Stimulated activated effector memory CD8-positive, alpha-beta T cell treated with anti-CD3 and anti-CD28 coated beads, Interleukin-12 subunit alpha, Interleukin-12 subunit beta, amount 100 ng/mL, for 72 hours (primary cell): ENCODE measurements at places on chromosomes 16 and 17.
A peak's percentile ranks its signal among the peaks of the same experiment; 100 is the strongest.

GRCh38 chr16:80809366-80809765 is 5.0 kb upstream of the CDYL2 start:
- DNase-seq, result no peak

- DNase-seq, result no peak
Observed at GRCh38 chr17:48731355-48731754, 2.8 kb upstream of the HOXB13 start.

DNA sequence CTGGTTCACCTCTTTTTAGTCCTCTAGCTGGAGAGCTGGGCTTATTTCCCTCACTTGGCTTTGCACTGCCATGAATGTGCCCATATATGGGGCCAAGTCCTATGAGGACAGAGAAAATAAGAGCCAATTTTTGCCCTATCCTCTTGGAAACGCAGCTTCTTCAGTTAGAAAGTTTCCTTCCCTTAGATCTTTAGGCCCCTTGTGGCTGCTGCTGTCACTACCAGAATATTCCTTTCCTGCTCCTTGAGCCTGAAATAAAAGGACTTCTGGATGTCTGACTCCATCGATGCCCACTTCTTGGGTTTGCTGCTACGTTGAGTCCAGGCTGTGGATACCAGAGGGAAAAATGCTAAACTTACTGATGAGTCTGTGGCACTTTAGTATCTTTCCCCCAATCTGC is 487.1 kb downstream of the GRIN2A start:
- DNase-seq, result no peak

- DNase-seq, result no peak
Observed at GRCh38 chr16:54363766-54364165, 77.2 kb upstream of the IRX3 start.

- peak; percentile 77 for DNase-seq
Observed at GRCh38 chr16:11224096-11224893, 31.7 kb downstream of the SOCS1 start.

GRCh38 chr17:78044280-78044835 is 84.2 kb downstream of the TMC6 start:
- no peak for DNase-seq

- DNase-seq, result no peak
Observed at GRCh38 chr16:16191493-16192167, 31.7 kb downstream of the ABCC6 start.

GRCh38 chr17:44558710-44559633 is 1.7 kb downstream of the FZD2 start:
- no peak for DNase-seq

- no peak for DNase-seq
Observed at GRCh38 chr17:1638171-1638590, 7.4 kb downstream of the SCARF1 start.

DNA sequence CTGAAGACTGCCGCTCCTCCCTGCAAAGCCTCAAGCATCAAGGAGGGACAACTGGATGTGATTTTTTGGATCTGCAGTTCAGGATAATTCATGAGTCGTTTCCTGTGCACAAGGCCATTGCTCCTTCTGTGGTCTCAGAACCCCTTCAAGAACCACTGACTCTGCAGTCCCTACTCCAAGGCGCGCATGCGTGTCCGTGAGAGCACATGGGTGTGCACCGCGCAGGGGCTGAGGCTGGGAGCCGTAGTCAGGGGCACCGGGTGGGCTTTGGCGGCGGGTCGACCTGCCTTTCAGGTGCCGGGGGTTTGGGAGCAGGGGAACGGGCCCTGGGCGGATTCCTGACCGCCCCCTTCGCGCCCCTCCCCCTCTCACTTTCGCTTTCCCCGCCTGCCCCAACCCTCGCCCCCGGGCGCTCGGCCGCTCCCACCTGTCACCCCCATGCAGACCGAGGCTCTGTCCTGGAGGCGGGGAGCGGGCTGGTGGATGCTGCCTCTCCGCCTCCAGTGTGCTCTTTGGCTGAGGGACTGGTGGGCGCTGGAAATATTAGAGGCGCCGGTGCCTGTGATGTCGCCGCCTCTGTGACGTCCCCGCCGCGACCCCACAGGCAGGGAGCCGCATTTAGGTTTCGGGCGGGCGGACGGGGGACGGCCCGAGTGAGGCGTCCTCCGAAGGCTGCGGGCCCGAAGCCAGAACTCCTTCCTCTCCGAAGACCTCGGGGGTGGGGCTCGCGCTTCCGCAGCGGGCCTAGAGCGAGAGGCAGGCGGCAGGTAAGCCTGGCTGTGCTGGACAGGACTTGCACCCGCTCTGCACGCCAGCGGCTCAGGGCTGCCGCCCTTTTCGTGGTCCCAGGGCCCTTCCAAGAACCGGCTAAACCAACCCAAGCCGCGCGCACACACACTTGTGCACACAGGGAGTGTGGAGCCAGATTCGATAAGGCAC is at the start of gene SPATA32:
TSS of gene SPATA32 (minus strand) at position 518 of the 939 bp plus-strand sequence. CDS start at position 440, 78 bp downstream.
- peak; percentile 79 for DNase-seq

DNA sequence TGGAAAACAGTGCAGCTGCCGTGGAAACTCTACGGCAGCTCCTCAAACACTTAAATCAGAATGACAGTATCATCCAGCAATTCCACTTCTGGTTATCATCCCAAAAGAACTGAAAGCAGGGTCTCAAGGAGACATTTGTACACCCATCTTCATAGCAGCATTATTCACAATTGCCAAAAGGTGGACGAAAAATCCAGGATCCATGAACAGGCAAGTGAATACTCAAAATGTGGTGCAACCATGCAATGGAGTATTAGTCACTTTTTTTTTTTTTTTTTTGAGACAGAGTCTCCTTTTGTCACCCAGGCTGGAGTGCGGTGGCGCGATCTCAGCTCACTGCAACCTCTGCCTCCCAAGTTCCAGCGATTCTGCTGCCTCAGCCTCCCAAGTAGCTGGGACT is 10.6 kb upstream of the AATK start:
- DNase-seq, result no peak

DNA sequence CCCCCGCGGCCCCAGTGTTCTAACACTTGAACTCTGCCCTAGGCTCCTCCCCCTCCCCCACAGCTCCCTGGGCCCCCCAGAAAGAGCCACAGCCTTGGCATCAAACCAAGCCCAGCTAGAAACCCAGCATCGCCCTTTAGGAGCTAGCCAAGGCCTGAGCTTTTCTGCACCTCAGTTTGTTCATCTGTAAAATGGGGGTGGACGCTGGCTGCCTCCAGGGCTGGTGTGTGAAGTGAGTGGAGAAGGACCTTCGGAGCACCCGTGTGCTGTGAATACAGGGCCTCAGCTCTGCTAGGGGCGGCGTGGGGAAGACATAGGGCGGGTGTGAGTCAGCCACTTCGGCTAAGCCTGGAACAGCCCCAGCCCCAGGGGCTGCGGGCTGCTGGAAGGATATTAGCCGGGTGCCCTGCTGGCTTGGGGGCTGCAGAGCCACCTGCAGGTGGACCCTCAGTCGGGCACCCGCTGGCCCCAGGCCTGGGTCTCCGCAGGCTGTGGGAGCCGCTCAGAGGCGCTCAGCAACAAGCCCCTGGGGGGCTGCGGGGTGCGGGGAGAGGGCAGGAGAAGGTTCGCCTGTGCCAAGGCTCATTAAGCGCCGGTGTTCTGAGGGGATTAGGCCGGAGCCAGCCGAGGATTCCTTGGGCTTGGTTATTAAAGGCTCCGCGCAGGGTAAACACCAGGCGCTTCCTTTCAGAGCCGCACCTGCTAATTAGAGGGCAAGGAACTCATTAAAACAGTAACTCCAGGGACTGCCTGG is 217.0 kb upstream of the CIBAR2 start:
- no peak for DNase-seq

DNA sequence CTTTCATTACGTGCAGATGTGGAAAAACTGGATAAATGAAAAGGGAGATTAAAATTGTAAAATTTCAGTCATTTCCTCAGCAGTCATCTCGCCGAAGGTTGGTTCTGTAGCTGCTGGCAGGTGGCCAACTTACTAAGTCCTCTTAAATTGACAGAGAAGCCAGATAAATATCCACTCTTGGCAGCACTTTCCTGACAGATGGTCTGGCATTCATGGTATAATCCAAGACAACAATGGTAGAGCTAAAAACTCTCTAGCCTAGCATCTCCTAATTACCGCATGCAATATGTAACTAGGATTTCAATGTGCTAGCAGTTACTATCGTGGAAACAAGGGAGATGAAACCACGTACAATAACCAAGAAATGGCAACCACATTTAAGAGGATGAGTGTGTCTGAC is 306.3 kb downstream of the CNTNAP4 start:
- DNase-seq, result no peak

DNA sequence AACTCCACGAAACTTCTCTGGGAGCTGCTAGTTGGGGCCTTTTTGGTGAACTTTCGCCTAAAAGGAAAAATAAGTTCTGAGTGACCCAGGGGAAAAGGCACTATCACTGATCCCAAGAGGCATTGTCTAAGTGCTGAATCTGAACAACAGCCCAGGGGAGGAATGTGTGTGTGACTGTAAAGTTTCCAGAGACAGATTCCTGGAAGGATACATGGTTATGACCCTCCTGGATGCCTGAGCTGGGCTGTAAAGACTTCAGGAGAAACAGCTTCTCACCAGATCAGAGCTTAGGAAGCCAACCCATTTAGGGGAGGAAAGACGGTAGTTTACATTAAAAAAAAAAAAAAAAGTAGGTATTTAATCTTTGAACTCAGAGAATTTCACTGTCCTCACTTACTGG is 20.2 kb downstream of the HIGD1B start:
- DNase-seq, result no peak

GRCh38 chr17:16950488-16950887 is 21.4 kb downstream of the TNFRSF13B start:
- no peak for DNase-seq

GRCh38 chr17:71948703-71949422 is 172.0 kb upstream of the SOX9 start:
- no peak for DNase-seq

DNA sequence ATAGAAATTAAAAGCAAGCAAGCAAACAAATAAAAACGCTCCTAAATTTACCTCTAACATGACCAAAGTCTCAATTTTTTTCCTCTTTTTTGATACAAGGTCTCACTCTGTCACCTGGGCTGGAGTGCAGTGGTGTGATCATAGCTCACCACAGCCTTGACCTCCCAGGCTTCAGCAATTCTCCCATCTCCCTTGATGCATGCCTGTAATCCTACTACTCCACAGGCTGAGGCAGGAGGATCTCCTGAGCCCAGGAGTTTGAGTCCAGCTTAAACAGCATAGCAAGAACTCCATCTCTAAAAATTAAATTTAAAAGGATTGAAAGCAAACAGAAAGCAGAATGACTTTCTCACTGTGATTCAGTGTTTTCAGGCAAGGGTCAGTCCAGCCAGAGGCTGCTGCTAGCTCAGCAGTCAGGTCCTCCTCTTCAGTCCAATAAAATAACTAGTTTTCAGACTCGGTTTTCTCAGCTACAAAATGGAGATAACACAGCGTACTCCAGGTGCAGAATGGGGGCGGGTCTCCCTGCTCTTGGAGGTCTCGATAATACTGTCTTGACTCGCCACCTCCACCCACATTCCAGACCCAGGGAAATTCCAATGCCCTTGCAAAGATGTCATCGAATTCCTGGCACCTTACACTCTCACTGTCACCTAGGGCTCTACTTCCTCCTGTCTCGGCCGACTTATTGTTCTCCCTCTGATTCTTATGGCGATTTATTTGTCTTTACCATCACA is 20.7 kb upstream of the MRTFB start:
- no peak for DNase-seq

GRCh38 chr16:86994651-86995171 is 322.5 kb downstream of the C16orf95 start:
- DNase-seq, result no peak

DNA sequence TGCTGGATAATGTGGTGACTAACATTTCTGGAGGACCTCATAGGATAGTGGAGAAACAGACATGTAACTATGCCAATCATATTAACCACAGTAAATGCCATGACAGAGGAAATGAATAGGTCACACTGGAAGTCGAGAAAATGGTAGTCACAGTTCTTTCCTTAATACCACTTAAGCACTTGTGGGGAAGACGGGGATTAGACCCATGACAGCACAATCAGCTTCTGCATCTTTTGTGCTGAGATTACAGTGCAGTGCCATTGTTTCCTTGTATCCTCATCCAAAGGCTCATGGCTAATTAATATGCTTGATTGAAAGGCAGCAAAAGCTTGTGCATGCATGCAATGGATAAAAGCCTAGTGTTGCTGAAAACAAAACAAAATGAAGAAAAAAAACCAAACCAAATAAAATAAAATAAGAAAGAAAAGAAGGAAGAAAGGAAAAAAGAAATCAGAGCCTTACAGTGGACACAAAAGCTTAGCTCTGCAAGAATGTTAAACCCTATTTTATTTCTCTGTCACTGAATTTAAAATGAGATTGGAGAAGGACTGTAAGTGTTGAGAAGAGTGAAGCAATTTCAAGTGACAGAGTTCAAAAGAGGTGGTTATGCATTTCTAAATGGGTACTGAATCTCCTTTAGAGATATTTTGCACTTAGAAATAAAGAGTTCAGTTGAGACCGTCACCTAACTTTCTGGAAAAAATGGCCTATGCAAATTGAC is 1011.9 kb downstream of the CDH8 start:
- DNase-seq, result no peak

- DNase-seq, result no peak
Observed at GRCh38 chr17:32878211-32878610, 1.3 kb upstream of the MYO1D start.

- DNase-seq, result no peak
Observed at GRCh38 chr16:68806981-68807380, 36.4 kb upstream of the TANGO6 start.

- no peak for DNase-seq
Observed at GRCh38 chr17:68584581-68585303, 16.4 kb downstream of the FAM20A start.

- DNase-seq, result no peak
Observed at GRCh38 chr17:67700037-67700724, 17.6 kb upstream of the NOL11 start.

DNA sequence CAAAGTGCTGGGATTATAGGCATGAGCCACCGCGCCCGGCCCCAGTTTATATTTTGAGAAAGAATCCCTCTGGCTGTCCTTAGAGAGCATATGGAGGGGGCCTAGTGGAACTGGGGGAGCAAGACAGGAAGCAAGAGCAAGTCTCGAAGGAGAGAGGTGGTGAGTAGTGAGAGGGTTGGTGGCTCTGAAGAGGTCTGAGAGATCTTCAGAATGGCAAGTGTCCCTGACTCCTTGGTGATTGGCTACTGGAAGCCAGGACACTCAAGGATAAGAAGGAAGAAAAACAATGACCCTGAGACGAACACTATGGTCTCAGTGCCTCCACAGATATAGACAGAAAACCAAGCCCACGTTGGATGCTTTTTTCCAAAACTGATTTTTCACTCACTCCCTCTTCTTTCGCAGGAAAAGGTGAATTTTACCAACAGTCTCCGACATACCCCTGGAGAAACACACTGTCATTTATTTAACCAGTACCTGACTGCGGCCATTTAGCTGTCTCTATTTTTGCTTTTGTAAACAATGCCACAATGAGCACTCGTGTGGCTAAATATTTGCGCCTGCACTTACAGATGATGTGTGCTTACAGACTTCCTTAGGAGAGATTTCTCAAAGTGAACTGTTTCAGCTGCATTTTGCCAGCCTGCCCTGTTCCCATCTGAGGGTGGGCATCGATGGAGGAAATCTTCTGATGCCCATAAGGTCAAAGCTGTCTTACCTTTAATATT is 15.9 kb upstream of the DOK4 start:
- no peak for DNase-seq
